ENCODE measurements at places on chromosomes 13 and 19.
A peak's percentile ranks its signal among the peaks of the same experiment; 100 is the strongest.

- no peaks in the 10 kb centered on the region for H3K27me3 ChIP-seq
- DNase-seq: no peak
- no peak overlapping the region for H3K4me3 ChIP-seq
- H3K27ac ChIP-seq: no peak overlapping the region
- H3K36me3 ChIP-seq: no peaks in the 10 kb centered on the region
Measured at GRCh38 chr13:37306778-37307544, 201.5 kb upstream of the CSNK1A1L start.

- H3K27ac ChIP-seq: no peak overlapping the region
- H3K27me3 ChIP-seq: no peaks in the 10 kb centered on the region
- H3K4me3 ChIP-seq: no peak overlapping the region
- DNase-seq: no peak
Measured at GRCh38 chr13:75309981-75310580, 171.9 kb downstream of the TBC1D4 start.

GRCh38 chr19:39277598-39277997, 9.4 kb downstream of the IFNL2 start:
- no peaks in the 10 kb centered on the region for H3K36me3 ChIP-seq
- no peak overlapping the region for H3K4me3 ChIP-seq
- peaks cover 5% of the 10 kb centered on the region for H3K4me1 ChIP-seq
- DNase-seq: no peak
- H3K27ac ChIP-seq: no peak overlapping the region

GRCh38 chr13:24670961-24671381, 9.2 kb upstream of the ATP12A start:
- H3K36me3 ChIP-seq: no peaks in the 10 kb centered on the region
- H3K27me3 ChIP-seq: peaks cover 13% of the 10 kb centered on the region
- H3K4me1 ChIP-seq: peaks cover 9% of the 10 kb centered on the region

DNA sequence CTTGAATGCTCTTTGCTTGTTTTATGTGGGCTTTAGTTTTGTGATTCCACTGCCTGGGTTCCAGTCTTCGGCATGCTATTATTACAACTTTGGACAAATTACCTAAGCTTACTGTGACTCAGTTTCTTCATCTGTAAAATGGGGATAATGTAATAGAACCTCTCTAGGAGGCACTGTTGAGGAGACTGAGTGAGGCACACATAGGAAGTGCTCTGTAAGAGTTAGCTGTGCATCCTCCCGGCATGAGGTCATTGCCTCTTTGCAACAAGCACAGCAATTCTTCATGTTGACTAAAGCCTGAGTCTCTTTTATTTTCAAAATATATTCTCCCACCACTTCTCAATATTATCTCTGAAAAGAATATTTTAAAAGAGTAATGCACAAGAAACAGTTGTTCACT, 227.4 kb downstream of the DLEU7 start:
- no peaks in the 10 kb centered on the region for H3K4me1 ChIP-seq
- H3K4me3 ChIP-seq: no peak overlapping the region
- no peaks in the 10 kb centered on the region for H3K27me3 ChIP-seq
- no peak for DNase-seq
- H3K27ac ChIP-seq: no peak overlapping the region

- peaks cover 25% of the 10 kb centered on the region for H3K4me1 ChIP-seq
- H3K4me3 ChIP-seq: peak overlapping the region; percentile 91
- H3K36me3 ChIP-seq: peaks cover 33% of the 10 kb centered on the region
- no peaks in the 10 kb centered on the region for H3K27me3 ChIP-seq
- H3K27ac ChIP-seq: peak overlapping the region; percentile 93
- no peak for DNase-seq
Measured at GRCh38 chr19:34961775-34962686, 2.0 kb downstream of the ZNF792 start.

- no peak overlapping the region for H3K4me3 ChIP-seq
- H3K4me1 ChIP-seq: no peaks in the 10 kb centered on the region
- no peak overlapping the region for H3K27ac ChIP-seq
- H3K36me3 ChIP-seq: peaks cover 8% of the 10 kb centered on the region
- H3K27me3 ChIP-seq: no peaks in the 10 kb centered on the region
Measured at GRCh38 chr13:46738766-46739165, 58.2 kb downstream of the ESD start.

GRCh38 chr13:29551214-29551613, 44.3 kb downstream of the SLC7A1 start:
- DNase-seq: no peak
- H3K4me3 ChIP-seq: no peak overlapping the region
- H3K4me1 ChIP-seq: peaks cover 6% of the 10 kb centered on the region
- peaks cover 21% of the 10 kb centered on the region for H3K36me3 ChIP-seq
- H3K27me3 ChIP-seq: no peaks in the 10 kb centered on the region

DNA sequence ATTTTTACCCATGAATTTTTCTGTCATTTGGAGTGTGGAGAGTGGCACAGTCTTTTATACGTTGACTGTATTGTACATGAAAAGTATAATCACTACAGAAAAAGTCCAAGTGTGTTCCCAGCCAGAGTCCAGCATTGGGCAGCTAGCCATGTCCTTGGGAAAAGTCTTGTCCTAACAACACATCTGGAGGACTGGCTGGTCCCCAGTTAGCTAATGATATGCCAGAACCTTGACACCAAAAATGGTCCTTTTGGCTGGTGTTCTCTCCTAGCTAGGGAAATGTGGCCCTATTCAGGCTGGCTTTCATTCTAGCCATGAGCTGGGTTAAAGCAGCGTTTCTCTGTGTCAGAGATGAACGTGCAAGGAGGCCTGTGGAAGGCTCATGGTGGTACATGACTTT, 98.9 kb downstream of the ESD start:
- H3K4me3 ChIP-seq: no peak overlapping the region
- H3K4me1 ChIP-seq: no peaks in the 10 kb centered on the region
- H3K36me3 ChIP-seq: peaks cover 33% of the 10 kb centered on the region
- no peaks in the 10 kb centered on the region for H3K27me3 ChIP-seq
- no peak overlapping the region for H3K27ac ChIP-seq

DNA sequence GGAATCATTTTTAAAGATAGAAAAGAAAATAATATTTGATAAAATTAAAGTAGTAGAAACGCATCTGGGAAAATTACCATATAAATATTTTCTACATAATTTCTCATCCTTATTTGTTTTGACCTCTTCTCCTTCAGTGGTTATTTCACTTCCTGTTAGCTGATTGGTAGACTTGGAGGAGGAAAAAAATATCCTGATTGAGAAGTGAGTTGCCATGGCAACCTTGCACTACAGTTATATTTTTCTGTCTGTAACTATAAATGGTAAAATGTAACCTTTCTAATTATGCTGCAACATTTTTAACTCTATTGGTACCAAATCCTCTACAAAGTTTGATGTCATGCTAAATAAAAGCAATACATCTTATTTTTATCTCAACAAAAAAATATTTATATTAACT, 45.2 kb downstream of the SCEL start:
- peaks cover 44% of the 10 kb centered on the region for H3K27me3 ChIP-seq
- H3K4me1 ChIP-seq: no peaks in the 10 kb centered on the region
- no peaks in the 10 kb centered on the region for H3K36me3 ChIP-seq

- peaks cover 10% of the 10 kb centered on the region for H3K36me3 ChIP-seq
- H3K4me1 ChIP-seq: peaks cover 44% of the 10 kb centered on the region
Measured at GRCh38 chr13:30346789-30347167, 39.4 kb upstream of the KATNAL1 start.

DNA sequence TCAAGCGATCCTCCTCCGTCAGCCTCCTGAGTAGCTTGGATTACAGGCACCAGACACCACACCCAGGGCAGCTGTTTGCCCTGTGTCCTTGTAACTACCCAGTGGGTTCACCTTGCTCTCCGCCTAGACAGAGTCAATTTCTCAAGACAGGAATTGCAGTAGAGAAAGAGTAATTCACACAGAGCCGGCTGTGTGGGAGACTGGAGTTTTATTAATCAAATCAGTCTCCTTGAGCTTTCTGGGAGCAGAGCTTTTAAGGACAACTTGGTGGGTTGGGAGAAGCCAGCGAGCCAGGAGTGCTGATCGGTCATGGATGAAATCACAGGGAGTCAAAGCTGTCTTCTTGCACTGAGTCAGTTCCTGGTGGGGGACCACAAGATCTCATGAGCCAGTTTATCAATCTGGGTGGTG, 20.6 kb upstream of the ADGRE1 start:
- H3K36me3 ChIP-seq: peaks cover 15% of the 10 kb centered on the region
- H3K27me3 ChIP-seq: no peaks in the 10 kb centered on the region
- peaks cover 18% of the 10 kb centered on the region for H3K4me1 ChIP-seq
- DNase-seq: no peak

GRCh38 chr19:36120092-36120983, 5.1 kb downstream of the TBCB start:
- no peak overlapping the region for H3K4me3 ChIP-seq
- H3K4me1 ChIP-seq: peaks cover 29% of the 10 kb centered on the region
- H3K36me3 ChIP-seq: peaks cover 52% of the 10 kb centered on the region
- H3K27me3 ChIP-seq: no peaks in the 10 kb centered on the region
- H3K27ac ChIP-seq: peak overlapping the region; percentile 52
- no peak for DNase-seq

DNA sequence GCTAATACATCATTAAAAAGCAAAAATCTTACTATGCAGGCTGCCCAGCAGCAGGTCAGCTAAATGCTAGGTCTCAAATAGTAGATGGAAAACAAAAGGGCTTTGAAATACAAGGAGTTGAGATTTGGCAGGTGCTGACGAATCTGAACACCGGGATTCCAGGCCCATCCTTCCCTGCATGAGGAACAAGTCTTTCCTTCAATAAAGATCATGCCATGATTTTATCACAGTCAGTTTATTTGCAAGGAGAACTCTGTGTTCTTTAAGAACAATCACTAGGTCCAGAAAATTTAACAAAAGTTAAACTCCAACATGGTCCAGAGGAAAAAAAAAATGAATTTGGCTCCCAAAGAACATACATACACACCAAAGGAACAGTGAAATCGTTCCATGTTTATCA, 551.4 kb downstream of the SLITRK6 start:
- H3K36me3 ChIP-seq: no peaks in the 10 kb centered on the region
- H3K27ac ChIP-seq: no peak overlapping the region
- no peaks in the 10 kb centered on the region for H3K4me1 ChIP-seq
- no peaks in the 10 kb centered on the region for H3K27me3 ChIP-seq
- H3K4me3 ChIP-seq: no peak overlapping the region

- H3K27ac ChIP-seq: peak overlapping the region; percentile 100
- H3K36me3 ChIP-seq: peaks cover 39% of the 10 kb centered on the region
- peaks cover 100% of the 10 kb centered on the region for H3K4me1 ChIP-seq
- H3K4me3 ChIP-seq: peak overlapping the region; percentile 77
- no peak for DNase-seq
- H3K27me3 ChIP-seq: no peaks in the 10 kb centered on the region
Measured at GRCh38 chr13:99353836-99354235, 46.6 kb upstream of the GPR183 start.

GRCh38 chr13:98384739-98385138, 192.2 kb downstream of the STK24 start:
- H3K4me1 ChIP-seq: no peaks in the 10 kb centered on the region
- H3K27ac ChIP-seq: no peak overlapping the region
- peaks cover 78% of the 10 kb centered on the region for H3K27me3 ChIP-seq
- no peak overlapping the region for H3K4me3 ChIP-seq
- DNase-seq: no peak

GRCh38 chr19:4403005-4403761, 743 bp downstream of the CHAF1A start:
- peaks cover 40% of the 10 kb centered on the region for H3K4me1 ChIP-seq
- H3K27me3 ChIP-seq: no peaks in the 10 kb centered on the region
- peak overlapping the region; percentile 96 for H3K27ac ChIP-seq
- peak overlapping the region; percentile 75 for H3K4me3 ChIP-seq
- no peak for DNase-seq
- H3K36me3 ChIP-seq: peaks cover 15% of the 10 kb centered on the region

- no peaks in the 10 kb centered on the region for H3K36me3 ChIP-seq
- no peak overlapping the region for H3K4me3 ChIP-seq
- no peak for DNase-seq
- H3K27me3 ChIP-seq: no peaks in the 10 kb centered on the region
- H3K27ac ChIP-seq: no peak overlapping the region
Measured at GRCh38 chr13:80361883-80362327, 21.0 kb upstream of the SPRY2 start.

- peaks cover 18% of the 10 kb centered on the region for H3K27me3 ChIP-seq
- H3K36me3 ChIP-seq: no peaks in the 10 kb centered on the region
- H3K4me1 ChIP-seq: peaks cover 4% of the 10 kb centered on the region
- no peak overlapping the region for H3K4me3 ChIP-seq
Measured at GRCh38 chr19:8355631-8356402, 8.1 kb upstream of the ANGPTL4 start.

GRCh38 chr19:16062789-16063188, 13.5 kb upstream of the TPM4 start:
- DNase-seq: peak; percentile 58
- H3K4me1 ChIP-seq: peaks cover 24% of the 10 kb centered on the region
- no peak overlapping the region for H3K27ac ChIP-seq
- no peak overlapping the region for H3K4me3 ChIP-seq
- H3K36me3 ChIP-seq: peaks cover 6% of the 10 kb centered on the region
- H3K27me3 ChIP-seq: peaks cover 8% of the 10 kb centered on the region

- peaks cover 7% of the 10 kb centered on the region for H3K36me3 ChIP-seq
- H3K27ac ChIP-seq: peak within 1 kb of the TSS; percentile 94
- no peaks in the 10 kb centered on the region for H3K27me3 ChIP-seq
- peak; percentile 83 for DNase-seq
Measured at GRCh38 chr19:11964858-11965645, at the start of gene ZNF763. TSS of gene ZNF763 (plus strand) at chr19:11965040. CDS start at chr19:11965209, 169 bp downstream.

DNA sequence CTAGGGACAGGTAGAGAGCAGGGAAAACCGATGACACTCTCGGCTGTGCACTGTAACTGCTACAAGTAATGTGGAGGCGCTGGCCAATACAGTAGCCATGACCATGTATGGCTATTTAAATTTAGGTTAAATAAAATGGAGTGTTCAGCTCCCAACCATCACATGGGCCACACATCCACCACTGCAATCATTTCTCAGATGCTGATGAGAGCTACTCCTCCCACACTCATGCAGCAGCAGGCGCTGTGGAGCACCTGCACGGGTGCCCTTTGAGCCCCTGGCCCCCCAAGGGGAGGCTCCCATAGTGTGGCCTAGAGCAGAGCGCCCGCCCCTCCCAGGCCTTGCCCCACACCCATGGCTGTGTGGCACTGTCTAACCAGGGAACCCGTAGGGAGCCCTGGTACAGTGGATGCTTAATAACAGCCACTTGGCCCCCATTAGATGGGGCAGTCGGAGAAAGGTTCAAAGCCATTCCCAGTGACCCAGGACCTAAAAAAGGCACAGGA, 6.0 kb downstream of the ACP4 start:
- no peaks in the 10 kb centered on the region for H3K4me1 ChIP-seq
- no peak overlapping the region for H3K4me3 ChIP-seq
- H3K27me3 ChIP-seq: no peaks in the 10 kb centered on the region
- no peak overlapping the region for H3K27ac ChIP-seq
- DNase-seq: no peak

- no peaks in the 10 kb centered on the region for H3K27me3 ChIP-seq
- peak within 1 kb of the TSS; percentile 36 for H3K4me3 ChIP-seq
- peaks cover 8% of the 10 kb centered on the region for H3K36me3 ChIP-seq
- no peak for DNase-seq
- H3K27ac ChIP-seq: no peak within 1 kb of the TSS
Measured at GRCh38 chr19:41575998-41576397, at the start of gene CEACAM21. TSS of gene CEACAM21 (plus strand) at chr19:41576166. CDS start at chr19:41576275, 109 bp downstream.

GRCh38 chr13:35879111-35879510, 252.1 kb downstream of the DCLK1 start:
- no peak overlapping the region for H3K27ac ChIP-seq
- H3K36me3 ChIP-seq: no peaks in the 10 kb centered on the region
- DNase-seq: no peak
- H3K27me3 ChIP-seq: no peaks in the 10 kb centered on the region
- no peaks in the 10 kb centered on the region for H3K4me1 ChIP-seq
